ENCODE measurements at places on chromosomes 7 and 10.

- DNase-seq, result no peak
Measured at GRCh38 chr7:149450821-149451220, 10.0 kb downstream of the ZNF777 start.

DNA sequence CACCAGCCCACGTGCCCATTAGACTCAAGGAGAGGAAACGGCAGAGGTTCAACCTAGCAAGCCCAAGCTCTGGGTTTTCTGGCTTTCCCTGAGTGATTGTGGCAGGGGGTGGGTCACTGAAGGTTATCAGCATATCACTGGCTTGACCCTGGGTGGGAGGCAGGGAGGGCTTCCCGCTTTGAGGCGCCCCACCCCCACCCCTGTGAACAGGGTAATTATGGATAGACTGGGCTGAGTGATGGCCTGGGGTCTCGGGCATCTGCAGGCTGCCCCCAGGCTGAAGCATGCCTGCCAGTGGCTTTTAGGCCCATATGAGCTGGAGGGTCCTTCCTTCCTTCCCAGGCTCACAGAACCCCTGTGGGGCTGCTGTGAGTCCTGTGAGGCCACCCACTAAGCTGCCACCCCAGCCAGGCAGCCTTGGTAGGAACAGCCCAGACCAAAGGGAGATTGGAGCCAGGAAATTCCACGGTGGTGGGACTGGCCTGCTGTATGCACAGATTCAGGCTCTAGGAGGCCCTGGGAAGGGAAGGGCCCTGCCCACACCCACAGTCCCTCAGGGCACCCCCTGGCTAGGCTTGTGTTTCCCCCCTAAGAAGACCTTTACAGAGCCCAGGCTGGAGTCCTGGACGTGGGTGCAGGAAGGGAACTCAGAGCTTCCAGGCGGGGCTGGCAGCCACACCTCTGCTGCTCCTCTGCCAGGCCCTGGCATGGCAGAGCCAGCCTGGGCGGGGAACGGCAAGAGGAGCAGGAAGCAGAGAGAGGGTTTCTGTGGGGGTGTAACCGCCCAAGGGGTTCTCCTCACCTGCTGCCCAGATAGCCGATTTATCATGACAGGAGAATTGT, 33.1 kb downstream of the GPRIN2 start:
- DNase-seq, result no peak

DNA sequence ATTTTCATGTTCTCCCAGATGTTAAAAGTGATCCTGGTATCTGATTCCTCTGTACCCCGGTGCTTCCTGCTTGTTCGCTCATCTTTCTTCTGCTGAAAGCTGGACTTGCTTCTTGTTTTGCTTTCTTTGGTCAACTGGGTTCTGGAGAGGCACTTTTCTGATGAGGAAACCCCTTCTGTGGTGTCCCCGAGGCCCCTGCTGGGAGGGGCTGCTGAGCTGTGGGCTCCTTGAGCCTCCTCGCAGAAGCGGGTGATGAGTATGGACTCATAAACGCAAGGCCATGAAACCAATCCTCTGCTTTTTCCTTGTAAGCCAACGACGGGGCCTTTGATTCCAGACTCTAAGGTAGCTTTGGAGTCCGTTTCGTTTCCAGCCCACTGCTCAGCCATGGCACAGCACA, 7.8 kb downstream of the WIPI2 start:
- no peak for DNase-seq

DNA sequence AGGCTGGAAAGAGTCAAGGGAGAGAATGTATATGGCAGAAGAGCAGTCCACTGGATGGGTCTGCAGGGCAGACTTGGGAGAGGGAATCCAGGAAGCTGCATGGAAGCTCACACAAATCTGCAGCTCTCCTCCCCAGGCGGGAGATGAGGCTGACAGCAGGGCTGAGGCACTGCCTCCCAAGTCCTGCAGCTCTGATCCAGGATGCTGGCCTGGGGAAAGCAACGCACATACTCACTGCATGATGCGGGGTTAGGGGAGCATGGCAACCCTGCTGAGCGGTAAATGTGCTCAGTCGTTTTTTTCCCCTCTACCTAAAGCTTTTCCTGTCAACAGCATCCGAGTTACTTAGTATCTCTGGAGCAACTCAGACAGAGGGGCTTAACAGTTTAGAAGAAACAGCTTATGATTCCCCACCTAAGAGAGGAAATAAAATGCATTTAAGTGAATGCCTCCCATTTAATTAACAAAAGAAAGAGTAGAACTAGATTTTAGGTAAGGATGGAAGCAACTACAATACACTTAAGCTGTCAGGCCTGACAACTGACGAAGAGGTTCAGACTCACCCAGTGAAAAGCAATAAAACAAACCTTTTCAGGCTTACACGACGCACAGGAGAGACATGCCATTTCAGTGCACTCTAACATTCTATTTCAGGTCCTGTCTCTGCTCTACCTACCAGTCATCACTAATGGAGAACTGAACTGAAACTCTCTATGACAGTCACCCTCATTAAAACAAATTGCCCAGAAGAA, 37.0 kb downstream of the CHCHD3 start:
- no peak for DNase-seq

- no peak for DNase-seq
Measured at GRCh38 chr7:4745265-4745919, 30.0 kb upstream of the AP5Z1 start.

- no peak for DNase-seq
Measured at GRCh38 chr10:131290781-131291180, 20.7 kb downstream of the TCERG1L start.

DNA sequence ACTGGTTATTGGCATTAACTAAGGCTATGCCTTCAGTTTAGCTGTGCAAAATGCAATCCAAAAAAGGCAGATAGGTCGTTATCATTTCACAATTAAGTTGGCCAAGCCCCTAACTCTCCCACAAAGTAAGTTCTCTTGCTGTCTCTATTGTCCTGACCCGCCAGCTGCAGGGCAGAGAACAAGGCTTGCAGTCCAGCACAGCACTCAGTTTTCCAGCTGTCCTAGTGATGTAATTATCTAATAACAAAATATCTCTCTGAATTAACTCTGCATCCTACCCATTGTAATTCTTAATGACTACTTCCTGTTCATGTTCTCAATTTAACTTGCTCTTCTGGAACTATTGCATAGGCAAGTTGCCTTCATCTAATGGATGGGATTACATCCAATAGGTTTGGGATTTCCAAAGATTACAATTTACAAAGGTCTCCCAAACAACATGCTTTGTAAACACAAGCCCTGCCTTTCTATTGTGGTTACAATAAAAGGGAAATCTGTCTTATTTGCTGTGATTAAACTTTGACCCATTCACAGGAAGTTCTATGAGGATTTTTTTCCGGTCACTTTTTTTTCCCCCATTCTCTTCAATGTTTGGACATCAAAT, 55.2 kb downstream of the CDK6 start:
- DNase-seq, result peak; percentile 59

- DNase-seq, result no peak
Measured at GRCh38 chr7:151131592-151132293, 35.8 kb downstream of the GBX1 start.

GRCh38 chr7:16420649-16421332, 547 bp downstream of the CRPPA start:
- peak; percentile 78 for DNase-seq

GRCh38 chr7:29647020-29647654, 83.5 kb downstream of the PRR15 start:
- no peak for DNase-seq

DNA sequence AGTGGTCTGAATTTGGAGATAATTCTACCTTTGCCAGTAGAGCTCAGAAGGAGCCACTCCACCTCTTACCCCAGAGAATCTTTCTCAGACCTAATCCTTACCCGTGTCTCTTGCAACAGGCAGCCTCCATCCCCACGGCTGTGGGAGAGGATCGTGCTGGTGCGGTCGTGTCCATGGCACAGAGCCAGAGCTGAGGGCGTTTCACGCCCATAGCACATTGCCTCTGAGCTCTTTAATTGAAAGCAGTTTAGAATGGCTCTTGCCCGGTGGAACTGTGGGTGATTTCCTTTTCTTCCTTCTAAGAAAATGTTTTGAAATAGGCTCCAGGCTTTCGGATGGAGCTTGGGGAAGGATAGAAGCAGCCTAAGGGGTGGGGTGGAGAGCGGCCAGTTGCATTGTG, 41.5 kb downstream of the PRF1 start:
- DNase-seq, result peak; percentile 33

DNA sequence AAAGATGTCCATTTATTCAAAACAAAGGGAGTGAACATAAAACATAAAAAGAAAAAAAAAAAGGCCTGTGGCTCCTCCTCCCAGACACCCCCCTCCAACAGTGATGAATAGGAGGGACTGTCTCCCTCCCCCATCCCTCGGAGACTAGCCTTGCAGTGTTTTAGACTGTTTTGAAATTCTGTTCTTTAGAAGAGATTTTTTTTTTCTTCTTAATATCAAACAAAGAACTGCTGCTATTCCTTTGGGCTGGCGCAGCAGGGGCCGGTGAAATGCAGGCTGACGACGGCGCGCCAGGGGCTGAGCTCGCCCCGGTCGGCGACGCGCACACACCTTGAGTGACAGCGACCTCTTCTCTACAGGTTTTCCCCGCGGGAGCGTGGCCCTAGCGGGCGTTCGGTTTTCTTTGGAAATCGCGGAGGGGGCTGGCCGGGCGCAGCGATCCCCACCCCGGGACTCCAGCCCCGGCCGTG, at the start of gene LANCL2:
TSS of gene LANCL2 (plus strand) at position 133 of the 470 bp plus-strand sequence. CDS start 689 bp downstream, outside the sequence.
- peak; percentile 24 for DNase-seq

- peak; percentile 58 for DNase-seq
Measured at GRCh38 chr7:20532890-20533289, 82.6 kb upstream of the ABCB5 start.

Data from fibroblast of gingiva (primary cell).